ENCODE measurements at places on chromosomes 5 and 9.

GRCh38 chr9:133031496-133031911, 707 bp downstream of the GTF3C5 start:
- no peak for DNase-seq

DNA sequence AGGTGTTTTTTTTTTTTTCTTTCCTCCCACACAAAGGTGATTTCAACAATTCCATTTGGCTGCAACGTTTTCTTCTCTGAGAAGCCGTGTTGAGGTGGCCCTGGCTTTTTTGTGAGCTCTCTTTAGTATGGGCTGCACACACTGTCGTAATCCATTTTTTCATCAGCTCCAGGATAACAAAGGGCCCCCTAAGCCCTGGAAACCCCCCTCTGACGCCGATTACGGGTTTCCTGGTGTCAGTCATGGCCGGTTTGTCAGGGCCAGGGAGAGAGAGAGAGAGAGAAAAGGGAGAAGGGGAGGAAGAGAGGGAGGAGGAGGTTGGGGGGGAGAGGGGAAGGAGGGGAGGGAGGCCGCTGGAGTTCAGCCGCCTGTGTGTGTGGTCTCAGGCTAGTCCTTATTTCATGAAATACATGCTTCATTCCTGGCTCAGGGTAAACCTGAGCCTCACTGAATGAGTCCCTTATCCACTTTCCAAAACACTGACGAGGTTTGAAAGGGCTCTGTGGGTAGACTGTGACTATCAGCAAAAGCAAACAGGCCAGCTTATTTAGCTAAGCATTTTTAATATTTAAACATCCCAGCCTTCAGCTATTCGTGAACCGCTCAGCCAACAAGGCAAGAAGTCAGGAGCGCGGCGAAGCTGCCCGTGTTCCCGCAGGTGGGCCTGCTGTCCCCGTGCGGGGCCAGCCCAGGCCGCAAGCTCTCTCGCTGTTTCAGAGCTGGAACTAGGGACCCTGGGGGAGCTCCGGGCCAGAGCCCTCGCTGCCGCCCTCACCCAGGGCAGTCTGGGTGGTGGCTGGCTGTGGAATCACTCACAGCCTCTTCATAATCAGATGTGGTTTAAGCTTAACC, 172.8 kb downstream of the ERCC6L2 start:
- DNase-seq: no peak

- DNase-seq: no peak
Observed at GRCh38 chr9:94625835-94626234, 13.5 kb downstream of the FBP1 start.

DNA sequence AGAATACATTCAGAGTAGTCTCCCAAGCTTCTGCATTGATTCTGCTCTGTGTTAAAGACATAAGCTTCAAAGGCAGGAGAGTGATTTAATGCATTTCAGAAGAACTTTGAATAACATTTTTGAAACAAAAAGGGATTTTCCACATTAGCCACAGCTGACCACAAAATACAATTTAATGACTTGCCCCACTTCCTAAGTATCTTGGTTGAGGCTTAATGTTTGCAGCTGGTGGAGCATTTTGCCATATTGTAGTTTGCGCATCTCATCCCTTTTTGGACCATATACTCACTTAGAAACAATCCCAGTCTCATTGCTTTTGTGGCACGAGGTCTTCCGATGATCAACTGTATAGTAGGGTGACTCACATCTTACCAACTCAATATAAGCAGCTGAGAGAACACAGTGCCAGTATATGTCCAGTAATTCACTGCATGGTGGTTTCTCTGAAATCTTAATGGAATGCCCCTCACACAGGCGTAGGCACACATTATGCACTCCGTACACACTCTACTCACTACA, 455.8 kb upstream of the PTGER4 start:
- no peak for DNase-seq

DNA sequence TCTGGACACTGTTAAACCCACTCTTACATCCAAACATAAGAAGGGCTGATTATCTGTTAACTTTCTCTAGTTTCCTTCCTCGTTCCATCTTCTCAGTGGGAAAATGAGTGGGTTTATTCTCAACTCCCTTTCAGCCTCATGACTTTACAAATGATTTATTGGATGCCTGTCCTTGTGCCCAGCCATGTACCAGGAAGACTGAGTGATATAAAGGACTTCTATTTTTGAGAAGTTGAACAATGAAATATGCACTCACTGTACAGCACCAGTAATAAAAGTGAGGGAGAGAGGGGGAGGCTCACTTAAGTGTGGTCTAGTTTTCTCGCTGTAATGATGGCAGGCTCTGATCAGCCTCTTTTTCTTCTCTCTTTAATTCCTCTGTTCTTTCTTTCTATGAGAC, 277.6 kb downstream of the SMARCA2 start:
- no peak for DNase-seq

Measured in activated naive CD4-positive, alpha-beta T cell (primary cell).